Activated T-helper 2 cell treated with anti-CD3 and anti-CD28 coated beads, Interferon-gamma antibody, Interleukin-2, Interleukin-4, amounts not matched to agents 10 μg/mL and 5 μg/mL and 100 μg/mL, durations not matched to agents 14 hours and 24 hours and 36 hours (primary cell): ENCODE measurements at places on chromosomes 7 and 10. TPM values are rescaled to one million over a fixed set of nuclear protein-coding genes. Genes with fewer than 3 reads are reported as not detected.
A peak's percentile ranks its signal among the peaks of the same experiment; 100 is the strongest.

The NEUROD6 gene
- not detected in 2 replicates for total RNA-seq

The CNNM1 gene
- total RNA-seq, result 0.21 and 0.28 TPM in 2 replicates

The LRRD1 gene
- total RNA-seq, result 0.09 TPM in 1 of 2 replicates, not detected in the other

GRCh38 chr10:126373972-126374371, 14.3 kb downstream of the ADAM12 start:
- no peak for DNase-seq

- no peak for DNase-seq
Measured at GRCh38 chr7:121505021-121505420, 108.9 kb upstream of the FAM3C start.

GRCh38 chr7:27105301-27106031, 3.0 kb upstream of the HOXA2 start:
- no peak for DNase-seq

DNA sequence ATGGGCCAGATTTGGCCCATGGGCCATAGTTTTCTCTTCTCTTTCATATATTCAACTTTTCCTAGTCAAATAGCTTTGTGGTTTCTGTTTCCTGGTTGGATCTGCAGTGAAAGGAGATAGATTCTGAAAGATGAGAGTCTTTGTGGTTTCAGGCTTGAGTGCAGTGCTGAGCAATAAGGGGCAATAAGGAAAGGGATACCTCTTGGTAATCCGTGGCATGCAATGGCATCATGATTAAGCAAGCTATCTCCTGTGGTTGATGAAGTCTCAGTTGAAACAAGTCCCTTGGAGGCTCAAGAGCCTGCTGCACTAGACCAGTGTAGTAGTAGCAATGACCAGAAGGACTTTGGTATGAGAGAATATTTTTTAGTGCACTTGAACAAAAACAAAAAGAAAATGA, 187.7 kb upstream of the CNTNAP2 start:
- no peak for DNase-seq

- DNase-seq, result no peak
Measured at GRCh38 chr7:138556771-138557484, 96.9 kb downstream of the TRIM24 start.

DNA sequence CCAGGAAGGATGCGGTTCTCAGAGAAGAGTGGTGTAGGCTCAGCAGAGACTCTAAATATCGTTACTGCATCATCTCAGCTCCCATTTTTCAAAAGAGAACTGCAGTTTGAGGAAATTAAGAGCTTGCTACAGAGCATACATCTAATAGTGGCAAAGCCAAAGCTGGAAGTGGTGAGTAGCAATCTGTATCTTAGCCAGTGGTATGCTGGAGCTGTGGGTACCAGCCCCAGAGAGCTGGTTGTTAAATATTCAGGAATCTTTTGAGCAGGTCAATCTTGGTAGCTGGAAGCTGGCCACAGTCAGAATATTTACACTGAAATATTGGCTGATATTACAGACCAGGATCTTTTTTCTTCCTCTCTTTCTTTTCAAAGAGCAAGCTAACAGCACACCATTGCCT, 88.4 kb upstream of the STEAP1B start:
- no peak for DNase-seq

- no peak for DNase-seq
Measured at GRCh38 chr10:29377333-29377961, 88.6 kb downstream of the LYZL1 start.

DNA sequence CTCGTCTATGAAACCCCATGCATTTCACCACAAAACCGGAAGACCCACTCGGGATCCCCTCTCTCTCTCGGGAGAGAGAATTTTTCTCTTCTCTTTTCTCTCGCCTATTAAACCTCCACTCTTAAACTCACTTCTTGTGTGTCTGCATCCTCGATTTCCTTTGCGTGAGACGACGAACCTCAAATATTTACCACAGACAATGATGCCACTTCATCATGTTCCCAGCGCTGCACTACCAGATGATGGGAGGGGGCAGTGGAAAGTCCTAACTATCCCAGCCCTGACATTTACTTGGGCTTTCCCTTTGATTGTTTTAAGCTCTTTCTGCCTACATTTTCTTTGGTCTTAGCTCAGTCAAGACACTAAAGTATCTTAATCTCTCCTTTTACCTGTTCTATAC, 906.7 kb downstream of the GRID1 start:
- no peak for DNase-seq

DNA sequence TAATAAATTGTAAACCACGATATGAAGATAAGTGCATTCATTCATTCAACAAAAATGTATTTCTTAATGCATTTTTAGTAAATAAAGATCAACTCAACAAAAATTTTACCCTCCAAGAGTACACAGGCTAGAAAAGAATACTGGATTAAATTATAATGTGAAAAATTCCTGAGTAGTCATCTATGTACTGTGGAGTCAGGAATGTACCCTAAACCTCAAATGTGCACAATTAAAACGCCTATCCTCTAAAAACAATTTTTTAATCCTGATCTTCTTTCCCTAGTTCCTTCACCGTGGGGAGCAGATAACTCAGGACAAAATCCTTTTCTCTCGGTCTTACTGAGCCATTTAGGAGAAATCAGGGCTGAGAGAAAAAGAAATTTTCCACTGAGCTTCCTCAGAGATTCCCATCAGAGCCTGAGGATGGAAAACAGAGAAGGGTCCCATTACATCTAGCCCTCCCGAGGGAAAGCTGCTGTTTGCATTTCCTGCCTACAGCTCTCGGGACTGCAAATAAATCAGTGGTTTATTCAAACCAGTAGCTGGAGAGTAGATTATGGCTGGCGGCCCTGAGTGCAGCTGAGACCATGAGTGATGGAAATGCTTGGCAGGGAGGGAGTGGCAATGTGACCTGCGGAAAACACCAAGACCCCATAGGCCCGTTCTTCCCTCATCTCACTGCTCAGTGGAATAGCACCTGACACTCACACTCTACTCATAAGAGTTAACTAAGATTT, 7.4 kb downstream of the TAS2R40 start:
- no peak for DNase-seq

- DNase-seq, result no peak
Measured at GRCh38 chr7:44056681-44057080, 8.7 kb downstream of the PGAM2 start.

- DNase-seq, result no peak
Measured at GRCh38 chr7:132030883-132031282, 474.5 kb upstream of the PODXL start.

- peak; percentile 25 for DNase-seq
Measured at GRCh38 chr10:24920907-24921881, 31.2 kb downstream of the PRTFDC1 start.

- DNase-seq, result no peak
Measured at GRCh38 chr10:69684020-69684980, 54.3 kb downstream of the FAM241B start.

- DNase-seq, result no peak
Measured at GRCh38 chr10:52007091-52007490, 307.0 kb upstream of the DKK1 start.

- no peak for DNase-seq
Measured at GRCh38 chr7:97381815-97382554, 264.5 kb downstream of the SDHAF3 start.
